ENCODE measurements at places on chromosomes 16 and 17.
A peak's percentile ranks its signal among the peaks of the same experiment; 100 is the strongest.

DNA sequence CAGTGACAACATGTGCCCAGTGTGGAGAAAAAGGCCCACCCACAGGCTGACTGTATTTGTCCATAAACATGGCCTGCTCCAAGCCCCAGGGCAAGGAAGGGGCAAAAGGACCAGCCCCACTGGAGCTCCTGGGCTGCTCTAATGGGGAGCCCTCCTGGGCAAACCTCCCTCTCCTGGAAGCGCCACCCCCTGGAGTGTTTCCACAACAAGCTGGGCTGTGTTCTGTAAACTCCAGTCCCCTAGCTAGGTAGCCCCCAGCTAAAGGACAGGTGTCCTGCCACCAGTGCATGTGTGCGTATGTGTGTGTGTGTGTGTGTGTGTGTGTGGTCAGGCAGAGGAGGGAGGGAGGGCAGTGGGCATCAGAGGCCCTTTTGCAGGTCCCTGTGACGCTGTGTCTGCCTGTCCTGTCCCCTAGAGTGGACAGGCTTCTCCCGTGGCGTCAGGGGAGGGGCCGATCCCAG, 11.3 kb upstream of the STAC2 start:
- no peak for DNase-seq

- DNase-seq = peak; percentile 87
Measured at GRCh38 chr17:1122533-1123392, 57.0 kb downstream of the ABR start.

GRCh38 chr17:58335061-58335731, 6.6 kb upstream of the TSPOAP1 start:
- DNase-seq = no peak

DNA sequence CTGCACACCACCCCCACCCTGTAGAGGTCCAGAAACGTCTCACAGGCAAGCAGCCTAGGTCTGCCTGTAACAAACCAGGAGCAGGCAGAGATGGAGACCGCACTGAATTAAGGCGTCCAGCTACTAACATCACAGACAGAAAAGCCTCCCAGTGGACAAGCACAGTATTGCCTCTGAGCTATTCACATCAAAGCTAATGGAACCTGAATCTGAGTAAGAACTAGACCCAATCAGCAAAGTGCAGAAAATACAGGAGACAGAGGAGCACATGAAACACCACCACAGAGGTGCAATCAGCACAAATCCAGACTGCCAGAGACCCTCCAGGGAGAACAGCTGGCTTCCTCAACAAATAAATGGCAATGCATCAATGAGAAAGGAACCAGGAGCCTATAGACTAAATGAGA, 22.2 kb upstream of the PEMT start:
- DNase-seq = no peak

DNA sequence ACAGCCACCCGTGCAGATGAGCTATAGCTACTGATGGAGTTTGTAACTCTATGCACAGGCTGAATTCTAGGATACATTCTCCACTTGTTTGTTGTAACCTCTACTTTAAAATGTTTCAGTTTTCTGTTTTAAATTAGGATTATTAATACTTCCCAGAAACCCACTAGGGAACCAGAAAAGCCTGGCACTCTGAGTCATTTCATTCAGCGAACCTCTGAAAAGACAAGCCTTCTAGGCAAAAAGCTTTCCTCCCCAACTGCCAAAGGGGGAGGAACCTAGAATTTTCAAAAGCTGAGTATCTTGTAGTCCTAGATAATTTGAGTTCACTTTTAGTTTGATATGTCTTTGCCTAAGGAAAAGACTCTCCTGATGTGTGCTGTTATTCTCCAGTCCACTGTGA, 43.2 kb downstream of the GOSR1 start:
- DNase-seq = no peak

DNA sequence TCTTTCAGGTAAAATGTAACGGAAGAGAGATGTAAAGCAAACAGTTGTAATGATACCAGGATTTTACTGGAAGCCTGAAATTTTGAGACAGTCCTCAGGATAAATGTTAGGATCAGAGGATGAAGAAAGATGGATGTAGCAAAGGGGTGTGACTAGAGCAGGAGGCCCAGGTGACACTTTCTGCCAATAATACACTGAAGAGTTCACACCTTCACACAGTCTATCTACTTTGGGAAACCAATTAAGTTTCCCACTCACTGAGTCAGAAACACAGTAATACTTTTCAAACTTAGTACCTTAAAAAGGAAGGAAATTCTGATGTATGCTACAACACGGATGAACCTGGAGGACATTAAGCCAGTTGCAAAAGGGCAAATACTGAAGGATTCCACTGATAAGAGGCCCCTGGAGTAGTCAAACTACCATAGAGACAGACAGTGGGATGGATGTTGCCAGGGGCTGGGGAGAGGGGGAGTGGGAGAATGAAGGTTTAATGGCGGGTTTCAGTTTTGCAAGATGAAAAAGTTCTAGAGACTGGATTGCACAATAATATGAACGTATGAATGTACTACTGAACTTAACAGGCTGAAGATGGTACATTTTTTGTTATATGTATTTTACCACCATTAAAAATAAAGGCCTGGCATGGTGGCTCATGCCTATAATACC, 62.3 kb downstream of the CYTH1 start:
- peak; percentile 23 for DNase-seq

GRCh38 chr16:9395958-9396359, 304.5 kb downstream of the HAPSTR1 start:
- no peak for DNase-seq

DNA sequence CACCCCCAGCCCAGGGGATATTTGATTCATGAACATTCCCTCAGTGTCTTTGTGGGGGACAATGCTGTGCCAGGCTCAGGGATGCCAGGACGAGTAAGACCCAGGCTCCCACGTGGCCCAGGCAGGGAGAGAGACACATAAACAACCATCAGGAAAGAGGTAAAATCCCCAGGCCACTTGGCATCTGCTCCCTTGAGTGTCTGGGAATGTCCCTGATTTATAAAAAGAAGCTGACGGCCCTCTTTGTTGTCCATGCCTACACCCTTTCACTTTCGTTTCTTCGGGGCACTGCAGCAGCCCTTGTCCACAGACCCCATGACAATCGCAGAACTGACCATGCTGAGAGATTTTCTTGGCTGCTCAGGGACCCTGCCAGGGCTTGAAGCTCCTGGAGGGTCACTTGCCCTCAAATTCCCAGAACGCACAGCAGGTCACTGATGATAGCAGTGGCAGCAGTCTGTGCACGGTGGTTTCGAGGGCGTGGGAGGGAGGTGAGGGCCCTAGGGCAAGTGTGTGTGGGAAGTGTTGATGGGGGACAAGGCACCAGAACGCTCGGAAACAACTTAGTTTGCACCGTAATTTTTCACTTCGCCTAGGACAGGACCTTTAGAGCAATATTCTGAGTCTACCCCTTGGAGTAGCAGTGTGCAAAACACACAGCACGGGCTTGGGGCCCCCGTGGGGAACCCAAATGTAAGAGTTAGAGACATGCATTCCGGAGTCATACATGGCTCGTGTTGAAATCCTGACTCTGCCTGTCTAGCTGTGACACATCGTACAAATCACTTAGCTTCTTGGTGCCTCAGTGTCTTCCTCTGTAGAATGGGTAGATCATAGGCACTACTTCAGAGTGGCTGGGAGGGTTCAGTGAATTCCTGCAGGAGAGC, 4.7 kb downstream of the NOD2 start:
- DNase-seq = peak; percentile 95

DNA sequence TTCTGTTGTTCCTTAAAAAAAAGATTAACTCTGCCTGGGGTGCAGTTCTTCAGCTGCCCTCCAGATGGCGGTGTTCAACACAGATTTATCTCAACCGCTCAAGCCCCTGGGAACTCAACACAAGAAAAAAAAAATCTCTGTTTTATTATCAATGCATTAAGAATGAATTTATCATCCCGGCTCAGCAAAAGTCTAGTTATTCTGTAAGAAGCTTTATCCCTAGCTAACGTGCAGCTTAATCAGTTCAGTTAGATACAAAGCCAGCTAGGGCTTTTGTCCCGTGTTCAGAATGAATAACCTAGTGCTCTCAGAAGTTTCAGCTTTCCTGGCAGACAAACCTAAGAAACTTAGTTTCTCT, 475.9 kb upstream of the CCL2 start:
- peak; percentile 31 for DNase-seq

DNA sequence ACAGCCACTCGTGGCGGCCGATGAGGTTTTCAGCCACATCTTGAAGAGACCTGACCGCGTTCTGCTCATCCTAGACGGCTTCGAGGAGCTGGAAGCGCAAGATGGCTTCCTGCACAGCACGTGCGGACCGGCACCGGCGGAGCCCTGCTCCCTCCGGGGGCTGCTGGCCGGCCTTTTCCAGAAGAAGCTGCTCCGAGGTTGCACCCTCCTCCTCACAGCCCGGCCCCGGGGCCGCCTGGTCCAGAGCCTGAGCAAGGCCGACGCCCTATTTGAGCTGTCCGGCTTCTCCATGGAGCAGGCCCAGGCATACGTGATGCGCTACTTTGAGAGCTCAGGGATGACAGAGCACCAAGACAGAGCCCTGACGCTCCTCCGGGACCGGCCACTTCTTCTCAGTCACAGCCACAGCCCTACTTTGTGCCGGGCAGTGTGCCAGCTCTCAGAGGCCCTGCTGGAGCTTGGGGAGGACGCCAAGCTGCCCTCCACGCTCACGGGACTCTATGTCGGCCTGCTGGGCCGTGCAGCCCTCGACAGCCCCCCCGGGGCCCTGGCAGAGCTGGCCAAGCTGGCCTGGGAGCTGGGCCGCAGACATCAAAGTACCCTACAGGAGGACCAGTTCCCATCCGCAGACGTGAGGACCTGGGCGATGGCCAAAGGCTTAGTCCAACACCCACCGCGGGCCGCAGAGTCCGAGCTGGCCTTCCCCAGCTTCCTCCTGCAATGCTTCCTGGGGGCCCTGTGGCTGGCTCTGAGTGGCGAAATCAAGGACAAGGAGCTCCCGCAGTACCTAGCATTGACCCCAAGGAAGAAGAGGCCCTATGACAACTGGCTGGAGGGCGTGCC, 30.1 kb downstream of the CIITA start:
- DNase-seq = no peak

- DNase-seq = peak; percentile 96
Measured at GRCh38 chr17:7281074-7281952, at the start of gene SLC2A4. Gene SLC2A4, plus strand, starts transcription at chr17:7281718. Its CDS starts 217 bp downstream, at chr17:7281935.

DNA sequence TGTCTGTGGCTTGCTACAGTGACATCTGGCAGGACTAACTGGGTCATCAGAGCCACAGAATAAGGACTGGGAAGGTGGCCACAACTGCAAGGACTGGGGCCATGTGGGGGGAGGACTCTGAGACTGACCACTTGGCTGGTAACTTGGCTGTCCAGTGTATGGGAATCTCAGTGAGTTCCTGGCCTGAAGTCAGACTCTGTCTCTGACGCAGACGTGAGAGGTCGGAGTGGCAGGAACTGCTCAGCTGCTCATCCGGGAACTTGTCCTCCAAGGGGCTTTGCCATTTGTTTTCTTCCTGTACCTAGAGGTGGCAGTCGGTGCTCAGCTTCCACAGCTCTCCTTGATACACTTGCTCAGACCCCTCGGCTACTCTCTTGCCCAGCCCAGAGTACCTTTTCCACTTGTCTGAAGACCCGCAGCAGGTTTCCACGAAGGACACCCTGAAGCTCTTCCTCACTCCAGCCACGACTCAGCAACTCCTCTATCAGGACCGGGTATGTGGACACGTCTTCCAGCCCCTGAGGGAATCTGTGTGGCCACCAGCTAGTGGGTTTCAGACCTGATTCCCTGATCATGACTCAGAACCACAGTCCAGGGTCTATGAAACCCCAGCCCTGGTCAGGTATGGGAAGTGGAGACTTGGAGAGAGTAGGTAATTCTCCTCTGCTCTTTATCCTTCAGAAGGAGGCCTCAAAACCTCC, 7.3 kb upstream of the DPEP3 start:
- DNase-seq = no peak

GRCh38 chr16:10123141-10123540, 59.1 kb downstream of the GRIN2A start:
- DNase-seq = no peak

GRCh38 chr17:27404676-27405075, 51.6 kb upstream of the KSR1 start:
- DNase-seq = peak; percentile 34

- no peak for DNase-seq
Measured at GRCh38 chr16:48608871-48609651, 919 bp downstream of the N4BP1 start.

DNA sequence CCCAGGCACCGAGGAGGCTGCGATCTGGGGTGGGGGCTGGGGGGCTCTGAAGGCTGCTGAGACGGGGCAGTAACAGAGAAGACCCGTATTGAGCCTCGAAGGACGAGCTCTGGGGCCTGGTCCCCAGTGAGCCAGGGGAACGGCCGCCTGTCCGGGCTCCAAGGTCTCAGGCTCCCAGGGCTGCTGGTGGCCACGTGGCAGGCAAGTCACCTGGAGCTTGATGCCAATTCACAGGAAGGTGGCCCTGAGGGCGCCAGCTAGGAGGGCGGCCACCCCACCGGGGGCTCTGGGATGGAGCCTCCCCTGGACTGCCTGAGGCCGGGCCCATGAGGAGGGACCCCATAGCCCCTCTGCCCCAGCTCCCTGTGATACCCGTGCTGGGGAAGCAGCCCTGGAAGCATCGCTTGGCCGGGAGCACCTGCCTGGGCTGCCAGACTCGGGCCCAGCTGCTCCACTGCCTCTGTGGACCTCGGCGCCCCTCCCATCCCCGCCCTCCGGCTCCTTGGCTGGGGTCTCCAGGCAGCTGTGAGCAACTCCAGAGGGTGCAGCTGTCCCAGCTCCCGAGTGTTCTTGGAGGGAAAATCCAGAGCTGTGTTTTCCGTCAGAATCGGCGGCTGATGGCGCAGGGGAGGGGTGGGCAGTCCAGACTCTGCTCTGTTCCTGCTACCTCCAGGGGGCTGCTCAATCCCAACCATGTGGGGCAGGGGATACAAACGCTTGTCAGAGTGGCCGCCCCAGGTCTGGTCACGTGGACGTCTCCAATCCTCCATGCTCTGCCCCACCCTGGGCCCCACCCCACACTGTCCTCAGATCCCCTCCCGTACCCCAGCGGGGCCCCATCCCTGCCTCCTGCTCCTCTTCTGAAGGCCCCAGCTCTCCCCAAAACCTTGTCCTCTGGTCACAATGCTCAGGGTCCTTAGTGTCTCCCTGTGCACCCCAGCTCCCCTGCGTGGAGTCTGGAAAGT, 67.2 kb upstream of the GNG13 start:
- no peak for DNase-seq

- no peak for DNase-seq
Measured at GRCh38 chr16:19851476-19851875, 33.2 kb downstream of the GPRC5B start.

GRCh38 chr17:38454532-38454931, 26.3 kb downstream of the ARHGAP23 start:
- no peak for DNase-seq

- no peak for DNase-seq
Measured at GRCh38 chr17:12734926-12735325, 54.4 kb upstream of the ARHGAP44 start.

- DNase-seq = no peak
Measured at GRCh38 chr16:65875381-65876055, 491.0 kb upstream of the CDH5 start.

- DNase-seq = no peak
Measured at GRCh38 chr17:56717471-56717870, 116.2 kb downstream of the C17orf67 start.

GRCh38 chr17:62621223-62621622, 6.2 kb upstream of the MRC2 start:
- no peak for DNase-seq

DNA sequence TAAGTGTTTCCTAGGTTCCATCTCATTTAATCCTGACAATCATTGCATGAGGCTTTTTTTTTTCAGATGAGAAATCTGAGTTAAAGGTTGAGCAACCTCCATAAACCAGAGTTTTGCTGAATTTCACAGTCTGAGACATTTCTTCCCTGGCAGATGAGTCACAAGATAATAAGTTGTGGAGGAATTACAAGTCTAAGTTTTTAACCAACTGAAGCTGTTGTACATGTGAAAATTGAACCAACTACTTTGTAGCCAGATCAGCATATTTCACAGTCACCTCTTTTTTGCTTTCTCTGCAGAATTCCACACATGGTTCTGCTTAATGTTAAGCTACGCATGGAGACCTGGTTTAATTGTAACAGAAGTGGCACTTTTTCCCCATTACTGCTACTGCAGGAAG, 765.6 kb downstream of the CDH11 start:
- DNase-seq = no peak
